ENCODE measurements at places on chromosomes 1 and 21.

DNA sequence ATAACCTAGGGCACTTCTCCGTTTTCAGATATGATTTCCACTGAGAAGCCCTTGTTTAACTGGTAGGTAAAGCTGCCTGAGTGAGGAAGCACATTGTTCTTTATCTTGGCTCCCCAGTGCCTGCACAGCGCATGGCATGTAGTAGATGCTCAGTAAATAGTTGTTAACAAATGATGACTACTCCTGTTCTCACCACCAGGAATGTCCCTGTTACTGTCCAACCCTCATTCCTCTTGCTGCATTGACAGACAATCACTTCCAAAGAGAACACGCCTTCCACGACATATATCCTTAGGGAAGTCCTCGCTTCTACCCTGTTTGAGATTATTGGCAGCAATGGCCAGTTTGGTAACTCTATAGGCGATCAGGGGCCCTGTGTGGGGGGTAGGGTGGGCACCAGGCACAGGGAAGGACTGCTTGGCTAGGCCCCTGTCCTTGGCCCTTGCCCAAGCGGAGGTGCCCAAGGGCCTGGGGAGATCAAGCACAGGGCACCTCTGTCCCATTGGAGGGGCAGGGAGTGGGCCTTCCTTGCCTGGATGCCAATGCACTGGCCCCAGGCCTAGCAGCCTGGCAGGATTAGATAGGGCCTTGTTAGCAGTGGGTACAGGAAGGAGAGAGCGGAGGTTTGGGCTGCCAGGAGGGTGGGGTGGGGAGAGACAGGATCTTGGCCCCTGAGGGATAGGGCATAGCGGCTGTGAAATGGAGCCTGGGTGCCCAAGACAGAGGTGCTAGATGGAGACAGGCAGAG lies 10.2 kb downstream of the NES start:
- no peak for DNase-seq

GRCh38 chr1:172976222-172977041 lies 74.3 kb downstream of the TNFSF18 start:
- DNase-seq: peak; percentile 45

DNA sequence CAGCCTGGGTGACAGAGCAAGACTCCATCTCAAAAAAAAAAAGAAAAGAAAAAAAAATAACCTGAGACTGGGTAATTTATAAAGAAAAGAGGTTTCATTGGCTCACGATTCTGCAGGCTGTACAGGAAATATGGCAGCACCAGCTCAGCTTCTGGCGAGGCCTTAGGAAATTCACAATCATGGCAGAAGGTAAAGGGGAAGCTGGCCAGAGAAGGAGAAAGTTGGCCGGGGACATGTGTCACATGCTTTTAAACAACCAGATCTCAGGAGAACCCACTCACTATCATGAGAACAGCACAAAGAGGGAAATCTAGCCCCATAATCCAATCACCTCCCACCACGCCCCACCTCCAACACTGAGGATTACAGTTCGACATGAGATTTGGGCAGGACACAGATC lies 125.3 kb downstream of the DISP1 start:
- no peak for DNase-seq

- DNase-seq: no peak
Observed at GRCh38 chr1:160366731-160367515, at the start of gene NHLH1. NHLH1 (plus strand) TSS chr1:160367071; CDS start chr1:160370732, 3,661 bp downstream.

DNA sequence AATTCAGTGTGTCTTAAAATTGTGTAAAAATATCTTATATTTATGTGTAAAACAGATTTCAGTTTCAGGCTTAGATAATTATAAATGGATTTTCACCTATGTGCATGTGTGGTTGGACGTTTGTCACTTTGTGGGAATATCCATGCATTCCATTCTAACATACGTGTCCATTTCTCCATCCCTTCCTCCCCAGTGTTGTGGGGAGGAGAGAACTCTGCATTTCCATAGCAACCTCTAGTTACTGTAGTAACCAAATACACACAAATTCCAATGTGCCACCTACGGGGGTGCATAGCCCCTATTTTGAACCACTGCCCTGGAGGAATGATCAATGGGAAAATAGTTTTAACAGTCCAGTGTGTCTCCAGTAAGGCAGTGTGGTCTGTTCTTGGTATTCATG lies 79.0 kb downstream of the RASAL2 start:
- no peak for DNase-seq

DNA sequence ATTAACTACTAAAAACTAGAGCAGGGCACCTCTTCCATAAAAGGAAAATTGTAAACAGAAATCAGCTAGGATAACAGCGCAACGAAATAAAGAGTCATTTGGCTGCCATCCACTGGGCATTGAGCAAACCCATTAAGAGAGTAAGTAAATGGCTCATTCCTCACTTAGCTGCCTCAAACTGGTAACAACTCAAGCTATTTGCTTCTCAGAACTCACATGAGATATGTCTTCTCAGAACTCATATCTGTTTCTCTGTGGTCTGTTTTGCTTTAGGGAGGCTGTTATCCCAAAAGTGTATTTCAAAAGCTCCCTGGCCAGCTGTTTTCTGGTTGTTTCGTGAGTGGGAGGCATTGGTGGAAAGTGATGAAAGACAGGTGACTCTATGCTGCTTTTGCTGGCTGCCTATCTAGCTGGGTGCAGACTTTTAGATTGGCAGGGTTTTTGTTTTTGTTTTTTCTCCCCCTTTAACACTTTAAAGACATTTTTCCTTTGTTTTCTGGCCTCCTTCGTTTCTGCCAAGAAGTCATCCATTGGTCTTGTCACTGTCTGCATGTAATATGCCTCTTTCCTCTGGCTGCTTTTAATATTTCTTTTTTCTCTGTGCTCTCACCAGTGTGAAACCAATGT lies 269.2 kb upstream of the RGS18 start:
- DNase-seq: no peak

DNA sequence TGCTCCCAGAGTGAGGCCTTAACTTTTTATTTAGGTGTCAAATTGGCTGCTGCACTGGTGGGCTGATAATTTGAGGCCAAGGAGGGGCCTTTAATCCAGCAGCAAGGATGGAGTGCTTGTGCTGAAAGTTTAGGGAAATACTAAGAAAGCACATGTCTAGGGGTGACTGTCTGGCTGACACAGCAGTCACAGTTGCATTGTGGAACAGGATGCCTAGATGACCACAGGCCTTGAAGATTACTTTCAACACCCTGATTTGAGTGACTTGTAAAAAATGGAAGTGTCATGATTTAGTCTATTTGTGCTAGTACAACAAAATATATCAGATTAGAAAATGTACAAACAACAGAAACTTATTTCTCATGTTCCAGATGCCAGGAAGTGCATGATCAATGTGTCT lies 57.7 kb downstream of the ZNF697 start:
- DNase-seq: no peak

DNA sequence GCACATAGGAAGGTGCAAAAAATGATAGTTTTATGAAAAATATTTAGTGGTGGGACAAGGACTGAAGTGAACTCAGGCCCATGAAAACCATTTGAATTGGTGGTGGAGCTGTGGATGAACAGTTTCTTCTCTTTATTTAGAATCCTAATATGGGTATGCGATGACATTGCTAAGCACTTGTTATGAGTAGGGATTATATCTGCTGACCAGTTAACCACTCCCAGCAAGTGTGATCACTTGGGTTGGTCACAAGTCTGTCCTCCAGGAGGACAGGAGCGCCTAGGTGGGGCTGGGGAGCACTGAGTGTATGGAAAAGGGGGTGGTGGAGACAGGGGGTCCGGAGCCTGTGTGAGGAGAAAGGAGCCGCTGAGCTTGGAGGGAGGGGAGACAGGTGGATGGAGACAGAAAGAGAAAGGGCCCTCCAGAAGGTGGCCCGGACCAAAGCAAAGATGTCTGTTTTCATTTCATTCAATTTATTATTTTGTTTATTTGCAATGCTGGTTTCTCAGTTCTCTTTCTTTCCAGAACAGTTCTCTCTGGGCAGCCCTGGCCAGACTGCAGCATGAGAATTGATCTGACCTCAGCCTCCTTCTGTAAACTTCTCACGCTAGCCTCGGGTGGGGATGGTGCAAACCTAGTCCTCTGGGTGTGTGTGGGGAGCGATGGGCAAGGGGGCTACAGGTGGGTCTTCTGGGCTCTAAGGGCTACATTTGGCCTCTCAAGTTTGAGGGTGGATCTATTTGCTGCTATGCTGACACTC lies 9.9 kb upstream of the ZSCAN20 start:
- no peak for DNase-seq

- no peak for DNase-seq
Observed at GRCh38 chr1:110119843-110120242, 7.6 kb downstream of the UBL4B start.

- no peak for DNase-seq
Observed at GRCh38 chr1:180424848-180425457, 77.4 kb downstream of the ACBD6 start.

DNA sequence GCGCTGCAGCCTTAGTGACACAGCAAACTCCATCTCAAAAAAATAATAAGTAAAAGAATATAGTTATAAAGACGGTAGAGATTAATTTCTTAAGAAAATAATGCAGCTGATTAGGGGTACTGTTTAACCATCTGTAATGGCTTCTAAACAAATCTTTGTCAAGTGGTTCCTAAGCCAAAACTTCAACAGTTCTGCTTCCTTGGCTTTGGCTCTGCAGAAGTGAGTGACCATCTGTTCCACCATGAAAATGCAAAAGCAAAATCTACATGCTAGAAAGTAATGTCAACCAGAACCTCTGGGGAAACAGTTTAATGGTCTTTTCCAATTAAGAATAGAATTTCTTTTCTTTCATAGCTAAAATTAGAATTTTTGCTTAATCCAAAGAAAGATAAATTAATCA lies 8.3 kb upstream of the SH2D5 start:
- no peak for DNase-seq

DNA sequence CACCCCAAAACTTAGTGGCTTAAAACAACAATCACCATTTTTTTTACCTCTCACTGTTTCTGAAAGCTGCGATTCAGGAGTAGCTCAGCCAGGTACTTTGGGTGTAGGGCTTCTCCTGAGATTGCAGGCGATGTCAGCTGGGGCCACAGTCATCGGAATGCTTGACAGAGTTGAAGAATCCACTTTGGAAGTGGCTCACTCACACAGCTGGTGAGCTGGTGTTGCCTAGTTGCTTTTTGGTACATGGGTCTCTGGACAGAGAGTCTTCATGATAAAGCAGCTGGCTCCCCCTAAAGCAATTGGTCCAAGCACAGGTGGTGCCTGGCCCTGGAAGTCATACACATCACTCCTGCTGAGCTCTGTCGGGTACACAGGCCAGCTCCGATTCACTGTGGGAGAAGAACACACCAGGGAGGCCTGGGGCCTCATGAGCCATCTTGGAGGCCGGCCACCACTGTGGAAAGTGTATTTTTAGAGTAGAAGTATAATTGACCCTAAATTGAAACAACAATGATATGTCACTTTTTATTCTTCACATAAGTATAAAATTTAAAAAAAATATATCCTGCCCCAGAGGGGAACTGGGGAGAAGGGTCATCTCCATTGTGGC lies 75.2 kb upstream of the GALNT2 start:
- no peak for DNase-seq

DNA sequence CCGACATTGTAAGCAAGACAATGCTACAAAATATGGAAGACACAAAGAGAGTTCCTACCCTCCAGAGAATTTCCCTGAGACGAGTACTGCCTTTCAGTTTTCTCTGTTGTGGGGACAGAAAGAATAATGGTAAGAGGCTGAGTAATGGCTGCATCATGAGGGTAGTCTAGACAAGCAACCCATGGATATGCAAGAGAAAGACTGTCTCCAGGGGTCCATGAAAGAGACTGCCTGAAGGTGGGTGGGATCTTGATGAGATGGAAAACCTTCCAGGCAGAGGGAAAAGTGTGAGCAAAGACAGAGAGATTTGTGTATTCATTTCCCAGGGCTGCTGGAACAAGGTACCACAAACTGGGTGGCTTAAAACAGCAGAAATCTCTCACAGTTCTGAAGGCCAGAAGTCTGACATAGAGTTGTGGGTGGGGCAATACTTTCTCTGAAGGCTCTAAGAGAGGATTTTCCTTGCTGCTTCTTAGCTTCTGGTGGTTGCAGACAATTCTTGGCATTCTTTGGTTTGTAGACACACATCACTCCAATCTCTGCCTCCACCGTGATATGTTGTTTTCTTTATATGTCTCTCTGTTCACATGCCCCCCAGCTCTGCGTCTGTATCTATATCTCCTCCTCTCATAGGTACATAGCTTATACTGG lies 41.4 kb downstream of the ANP32E start:
- DNase-seq: no peak

- DNase-seq: no peak
Observed at GRCh38 chr1:221878134-221878533, 136.2 kb upstream of the DUSP10 start.

DNA sequence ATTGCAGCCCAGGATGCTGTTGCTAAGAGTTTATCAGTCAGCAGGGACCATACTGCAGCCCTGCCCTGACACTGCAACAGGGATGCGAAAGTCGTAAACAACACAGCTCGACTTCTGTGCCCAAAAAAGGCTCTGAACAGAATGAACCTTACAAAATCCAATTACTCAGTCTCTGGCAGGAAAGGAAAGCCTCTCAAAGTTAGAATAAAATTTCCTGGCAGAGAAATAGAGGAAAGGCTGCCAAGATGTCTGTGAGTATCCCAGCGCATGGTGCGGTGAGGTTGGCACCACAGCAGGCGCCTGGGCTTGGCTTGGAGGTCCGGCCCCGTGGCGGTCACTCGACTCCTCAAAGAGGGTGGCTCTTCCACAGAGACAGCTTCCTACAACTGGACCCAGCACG lies 185.8 kb downstream of the PCP4 start:
- no peak for DNase-seq

DNA sequence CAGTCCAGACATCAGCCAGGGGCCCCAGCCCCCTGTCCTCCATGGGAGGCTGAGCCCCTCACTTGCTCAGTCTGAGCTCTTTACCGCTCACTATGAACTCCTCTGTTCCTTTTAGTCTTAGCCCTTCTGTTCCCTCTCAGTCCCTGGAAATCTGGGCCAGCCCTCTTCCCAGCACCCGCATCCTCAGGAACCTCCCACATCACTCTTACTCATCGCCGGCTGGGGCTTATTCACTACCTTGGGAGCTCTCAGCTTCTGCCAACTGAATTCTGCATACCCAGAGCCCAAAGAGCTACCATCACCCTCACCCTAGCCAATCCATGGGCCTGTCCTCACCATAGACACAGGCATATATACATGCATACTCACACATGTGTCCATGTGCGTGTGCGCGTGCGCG lies 11.5 kb downstream of the KNCN start:
- no peak for DNase-seq

DNA sequence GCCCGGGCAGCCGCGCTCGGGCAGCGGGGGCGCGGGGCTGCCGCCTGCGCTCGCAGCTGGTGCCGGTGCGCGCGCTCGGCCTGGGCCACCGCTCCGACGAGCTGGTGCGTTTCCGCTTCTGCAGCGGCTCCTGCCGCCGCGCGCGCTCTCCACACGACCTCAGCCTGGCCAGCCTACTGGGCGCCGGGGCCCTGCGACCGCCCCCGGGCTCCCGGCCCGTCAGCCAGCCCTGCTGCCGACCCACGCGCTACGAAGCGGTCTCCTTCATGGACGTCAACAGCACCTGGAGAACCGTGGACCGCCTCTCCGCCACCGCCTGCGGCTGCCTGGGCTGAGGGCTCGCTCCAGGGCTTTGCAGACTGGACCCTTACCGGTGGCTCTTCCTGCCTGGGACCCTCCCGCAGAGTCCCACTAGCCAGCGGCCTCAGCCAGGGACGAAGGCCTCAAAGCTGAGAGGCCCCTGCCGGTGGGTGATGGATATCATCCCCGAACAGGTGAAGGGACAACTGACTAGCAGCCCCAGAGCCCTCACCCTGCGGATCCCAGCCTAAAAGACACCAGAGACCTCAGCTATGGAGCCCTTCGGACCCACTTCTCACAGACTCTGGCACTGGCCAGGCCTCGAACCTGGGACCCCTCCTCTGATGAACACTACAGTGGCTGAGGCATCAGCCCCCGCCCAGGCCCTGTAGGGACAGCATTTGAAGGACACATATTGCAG lies 3.0 kb downstream of the ARTN start:
- no peak for DNase-seq

GRCh38 chr1:6984536-6984935 lies 199.3 kb downstream of the CAMTA1 start:
- DNase-seq: no peak

All from RWPE2 (cell line).